EH (cell line): ENCODE measurements at places on chromosomes 1 and 21.
A peak's percentile ranks its signal among the peaks of the same experiment; 100 is the strongest.

DNA sequence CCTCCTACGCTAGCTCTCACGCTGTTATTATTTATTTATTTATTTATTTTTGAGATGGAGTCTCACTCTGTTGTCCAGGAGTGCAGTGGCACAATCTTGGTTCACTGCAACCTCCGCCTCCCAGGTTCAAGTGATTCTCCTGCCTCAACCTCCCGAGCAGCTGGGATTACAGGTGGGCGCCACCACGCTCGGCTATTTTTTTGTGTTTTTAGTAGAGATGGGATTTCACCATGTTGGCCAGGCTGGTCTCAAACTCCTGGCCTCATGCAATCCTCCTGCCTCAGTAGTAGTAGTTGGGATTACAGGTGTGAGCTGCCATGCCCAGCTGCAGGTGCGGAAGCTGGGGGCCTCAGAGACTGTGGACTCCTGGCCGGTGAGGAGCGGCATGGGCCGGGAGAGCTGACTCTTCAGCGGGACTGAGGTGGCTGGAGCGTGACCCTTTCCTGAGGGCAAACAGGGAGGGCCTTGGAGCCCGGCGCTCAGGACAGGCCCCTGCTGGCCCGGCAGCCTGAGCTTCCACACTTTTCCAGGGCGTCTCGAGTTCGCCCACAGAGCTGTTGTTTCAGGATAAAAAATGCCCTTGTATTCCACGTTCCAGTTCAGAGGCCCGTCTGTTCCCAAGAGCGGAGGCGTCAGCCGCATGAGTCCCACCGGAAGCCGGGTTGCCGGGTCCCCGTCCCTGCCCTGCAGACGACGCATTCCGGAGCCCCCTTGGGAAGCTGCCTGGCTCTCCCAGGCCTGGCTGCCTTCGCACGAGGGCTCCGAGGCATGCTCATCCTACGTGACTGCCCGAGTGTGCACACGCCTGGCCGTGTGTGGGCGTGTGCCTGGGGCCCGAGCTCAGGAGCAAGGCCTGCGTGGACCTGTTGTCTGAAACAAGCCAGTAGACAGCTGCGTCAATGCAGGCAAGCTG, 126.2 kb downstream of the SIK1 start:
- DNase-seq = no peak

DNA sequence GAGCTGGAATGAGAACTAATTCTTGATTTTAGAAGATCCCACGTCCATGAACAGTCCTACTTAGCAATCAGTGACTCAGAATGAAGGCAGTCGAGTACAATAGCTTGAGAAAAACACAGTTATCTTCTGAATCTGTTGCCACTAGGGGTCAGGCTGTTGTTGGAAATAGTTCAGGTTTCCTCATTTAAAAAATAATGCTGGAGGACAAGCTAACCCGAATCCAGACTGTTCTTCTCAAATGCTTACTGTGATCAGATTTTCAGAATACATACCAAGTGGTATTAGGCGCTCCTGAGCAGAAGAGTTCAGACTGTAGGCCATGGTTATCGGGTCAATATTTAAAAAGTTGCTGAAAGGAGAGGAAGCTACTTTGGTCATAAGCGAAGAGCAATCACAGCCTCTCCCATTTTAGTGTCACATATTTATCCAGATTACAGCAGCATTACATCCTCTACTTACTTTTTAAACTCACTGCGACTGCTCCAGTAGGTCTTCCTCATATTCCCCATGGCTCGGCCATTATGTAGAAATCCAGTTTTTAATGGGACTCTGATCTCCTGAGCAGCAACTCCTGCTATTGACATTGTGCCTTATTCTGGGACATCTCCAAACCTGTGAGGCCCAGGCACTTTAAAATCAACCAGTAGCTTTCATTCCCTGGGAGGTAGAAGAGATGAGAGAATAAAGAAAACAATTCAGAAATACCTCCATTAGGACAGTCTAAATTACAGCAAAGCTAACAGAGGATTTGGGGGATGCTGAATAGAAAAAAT, 10.9 kb downstream of the ERRFI1 start:
- DNase-seq = peak; percentile 89

DNA sequence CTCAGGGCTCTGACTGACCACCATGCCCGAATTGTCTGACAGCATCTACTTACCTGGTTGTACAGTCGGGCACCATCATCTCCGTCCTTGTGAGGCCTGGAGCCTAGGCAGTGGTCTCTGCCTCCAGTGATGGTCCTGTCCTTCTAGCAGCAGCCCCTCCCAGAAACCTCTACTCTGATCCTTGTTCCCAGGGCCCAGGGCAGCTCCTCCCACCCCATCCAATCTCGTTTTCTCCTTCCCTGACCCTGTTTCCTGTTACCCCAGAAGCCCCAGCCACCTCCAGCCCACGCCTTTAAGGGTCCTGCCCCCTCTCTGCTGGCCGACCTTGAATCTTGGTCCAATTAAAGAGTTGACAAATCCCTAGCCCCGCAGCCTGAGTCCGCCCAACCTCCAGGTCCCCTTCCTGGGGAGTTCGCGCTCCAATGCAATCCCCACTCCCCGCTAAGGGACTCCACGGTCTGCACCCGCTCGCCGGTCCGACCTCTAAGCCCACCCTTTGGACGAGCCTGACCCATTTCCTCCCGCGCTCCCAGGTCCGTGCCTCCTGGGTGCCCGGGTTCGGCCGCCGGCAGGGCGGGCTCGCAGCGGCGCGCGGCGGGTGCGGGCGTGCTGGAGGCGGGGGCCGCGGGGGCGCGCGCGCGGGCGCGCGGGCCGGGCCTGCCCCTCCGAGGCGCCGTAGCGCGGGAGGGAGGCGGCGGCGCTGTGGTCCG, at the start of gene B4GALT2:
B4GALT2 (plus strand) TSS at position 660 of the 710 bp plus-strand sequence. CDS start 1,951 bp downstream, outside the sequence.
- DNase-seq = peak; percentile 46

GRCh38 chr1:11042995-11043874, 3.8 kb downstream of the MASP2 start:
- DNase-seq = no peak

GRCh38 chr1:172351346-172351745, 69.1 kb upstream of the C1orf105 start:
- peak; percentile 36 for DNase-seq

DNA sequence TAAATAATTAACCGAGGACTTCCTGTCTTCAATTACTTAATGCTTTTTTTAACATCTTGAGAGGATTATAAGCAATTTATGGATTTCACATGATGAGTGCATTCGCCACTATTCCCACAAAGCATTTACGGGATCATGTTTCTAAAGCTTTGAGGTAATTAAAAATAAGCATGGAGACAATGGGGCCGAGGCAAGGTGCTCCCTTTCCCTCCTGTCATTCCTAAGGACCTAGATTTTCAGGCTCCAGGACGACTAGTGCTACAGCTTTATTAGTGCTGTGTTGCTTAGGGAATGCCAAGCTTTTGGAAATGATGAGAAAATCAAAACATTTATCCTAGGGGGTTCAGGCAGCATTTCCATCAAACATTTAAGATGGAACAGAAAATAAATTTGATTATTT, 209.2 kb downstream of the KCTD3 start:
- no peak for DNase-seq

- peak; percentile 48 for DNase-seq
These were observed 58.4 kb downstream of the FHAD1 start for GRCh38 chr1:15305468-15305770.

DNA sequence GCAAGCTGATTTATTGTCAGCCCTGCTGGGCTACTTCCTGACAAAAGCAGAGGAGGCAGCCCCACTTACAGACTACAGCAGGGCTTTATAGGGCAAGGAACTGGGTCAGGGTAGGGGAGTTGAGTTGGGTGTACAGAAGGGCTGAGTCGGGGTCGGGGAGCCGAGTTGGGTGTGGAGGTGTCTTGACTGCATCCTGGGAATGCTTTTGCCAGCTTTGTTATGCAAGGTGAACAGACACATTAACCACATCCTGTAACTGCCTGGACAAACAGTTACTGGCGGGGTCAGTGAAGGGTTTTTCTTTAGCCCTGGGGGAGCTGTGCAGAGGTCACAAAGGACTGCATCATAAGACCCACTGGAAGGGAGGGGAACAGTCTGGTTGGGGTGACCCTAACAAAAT, 39.1 kb upstream of the GBP5 start:
- DNase-seq = no peak

GRCh38 chr1:243748706-243749283, 101.2 kb downstream of the AKT3 start:
- peak; percentile 76 for DNase-seq

DNA sequence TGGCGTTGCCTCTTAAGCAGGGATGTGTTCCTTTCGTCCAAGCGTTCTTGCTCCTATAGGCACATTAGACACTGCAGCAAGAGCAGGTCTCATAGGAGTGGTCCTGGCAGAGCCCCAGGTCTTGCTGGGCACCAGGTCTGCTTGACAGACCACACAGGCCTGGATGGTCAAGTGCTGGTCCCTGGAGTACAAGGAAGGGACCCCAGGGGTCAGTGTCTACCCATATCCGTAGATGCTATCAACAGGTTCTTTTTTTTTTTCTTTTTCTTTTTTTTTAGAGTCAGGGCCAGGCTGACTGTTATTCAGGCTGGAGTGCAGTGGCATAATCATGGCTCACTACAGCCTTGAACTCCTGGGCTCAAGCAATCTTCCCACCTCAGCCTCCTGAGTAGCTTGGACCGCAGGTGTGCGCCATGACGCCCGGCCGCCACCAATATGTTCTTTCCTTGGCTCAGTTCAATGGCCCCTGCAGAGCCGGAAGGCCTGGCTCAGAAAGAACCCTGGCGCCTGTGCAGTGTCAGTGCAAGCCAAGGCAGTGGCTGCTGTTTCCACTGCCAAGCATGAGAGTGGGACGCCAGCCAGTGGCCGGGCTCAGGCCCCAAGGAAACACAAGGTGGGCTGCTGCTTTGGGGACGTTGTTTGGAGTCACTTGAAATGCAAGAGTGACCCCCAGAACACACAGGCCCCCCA, 10.0 kb upstream of the TNFRSF8 start:
- no peak for DNase-seq

- no peak for DNase-seq
These were observed 235.6 kb upstream of the CACYBP start for GRCh38 chr1:174764191-174764590.

GRCh38 chr21:44761747-44762208, 39.8 kb downstream of the UBE2G2 start:
- no peak for DNase-seq

GRCh38 chr1:151852733-151853132, 779 bp downstream of the THEM5 start:
- DNase-seq = no peak

- DNase-seq = no peak
These were observed 165.3 kb upstream of the USP24 start for GRCh38 chr1:55380355-55380970.

DNA sequence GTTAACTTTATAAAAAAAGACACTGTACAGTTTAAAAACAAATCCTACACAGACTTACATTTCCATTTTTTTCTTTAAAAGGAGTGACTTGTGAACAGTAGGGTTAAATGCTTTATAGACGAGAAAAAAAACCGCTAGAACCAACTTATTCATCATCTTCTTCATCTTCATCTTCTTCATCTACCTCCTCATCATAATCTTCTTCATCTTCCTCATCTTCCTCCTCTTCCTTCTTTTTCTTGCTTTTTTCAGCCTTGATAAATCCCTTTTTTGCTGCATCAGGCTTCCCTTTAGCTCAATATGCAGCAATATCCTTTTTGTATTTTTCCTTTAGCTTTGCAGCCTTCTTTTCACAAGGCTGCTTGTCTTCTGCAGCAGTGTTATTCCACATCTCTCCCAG, 22.5 kb downstream of the FMO1 start:
- no peak for DNase-seq

DNA sequence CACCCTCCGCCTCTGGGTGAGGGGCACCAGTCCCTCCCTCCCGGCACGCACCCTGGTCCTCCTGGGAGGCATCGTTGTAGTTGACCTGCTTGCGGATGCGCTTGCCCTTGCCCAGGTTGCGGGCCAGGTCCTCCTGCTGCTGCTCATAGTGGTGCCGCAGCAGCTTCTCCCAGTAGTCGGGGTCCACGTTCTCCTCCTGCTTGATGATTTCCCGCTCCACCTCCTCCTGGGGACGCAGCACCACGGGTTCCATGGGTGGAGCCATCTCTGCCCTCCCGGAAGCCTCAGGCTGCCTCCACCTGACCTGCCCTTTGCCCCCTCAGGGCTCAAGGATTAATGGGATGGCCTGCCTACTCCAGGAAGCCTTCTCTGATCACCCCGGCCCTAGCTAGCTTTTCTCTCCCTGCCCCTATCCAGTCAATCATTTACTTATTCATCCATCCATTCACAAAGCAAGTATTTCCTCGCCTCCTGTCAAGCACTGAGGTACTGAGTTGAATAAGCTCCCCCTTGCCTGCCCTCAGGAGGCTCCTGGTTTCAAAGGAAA, 53.5 kb downstream of the CHD5 start:
- no peak for DNase-seq

DNA sequence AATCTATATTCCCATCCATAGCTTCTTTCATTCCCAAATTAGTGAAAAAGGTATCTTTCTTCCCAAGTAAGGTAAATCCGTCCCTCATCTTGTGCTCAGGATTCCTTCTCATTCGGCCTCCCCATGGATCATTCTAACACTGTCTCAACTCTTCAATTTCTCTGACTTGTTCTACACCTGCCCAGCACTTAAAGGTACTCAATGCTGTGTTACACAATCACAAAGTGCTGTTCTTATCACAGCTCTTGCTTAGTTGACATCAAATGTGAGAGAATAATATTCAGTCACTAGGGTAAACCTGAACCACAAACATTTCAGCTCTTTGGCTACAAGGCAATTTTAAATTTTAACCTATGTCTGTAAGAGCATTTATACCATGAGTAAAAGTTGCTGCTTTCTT, 94.8 kb downstream of the DIRAS3 start:
- DNase-seq = no peak

DNA sequence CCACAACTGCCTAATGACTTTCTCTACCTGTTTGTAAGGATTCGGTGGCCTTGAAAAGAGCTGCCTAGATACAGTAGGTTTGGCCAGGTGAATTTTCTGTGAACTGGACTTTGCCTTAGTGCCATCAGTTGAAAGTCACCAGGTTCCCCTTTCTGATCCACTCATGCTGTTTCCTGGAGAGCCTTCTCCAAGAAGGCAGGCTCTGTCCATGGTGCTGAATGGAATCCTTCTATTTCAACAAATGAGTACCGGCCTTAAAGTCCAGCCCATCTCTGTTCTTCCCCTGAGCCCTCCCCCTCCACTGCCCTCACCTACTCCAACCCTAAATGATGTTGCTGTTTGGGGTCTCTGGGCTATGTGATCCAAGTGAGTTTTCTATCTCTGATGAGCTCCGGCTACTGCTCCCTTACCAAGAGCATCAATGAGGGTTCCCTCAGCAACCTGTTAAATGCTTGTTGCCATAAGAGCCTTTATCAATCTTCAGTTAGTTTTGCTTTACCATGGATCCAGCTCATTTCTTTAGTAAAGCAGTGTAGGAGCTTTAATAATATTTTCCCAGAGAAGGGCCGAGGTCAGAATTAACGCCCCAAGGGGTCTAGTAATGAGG, 500.4 kb downstream of the PTPRU start:
- DNase-seq = peak; percentile 65

- no peak for DNase-seq
These were observed 25.7 kb downstream of the WNT4 start for GRCh38 chr1:22117238-22117637.

DNA sequence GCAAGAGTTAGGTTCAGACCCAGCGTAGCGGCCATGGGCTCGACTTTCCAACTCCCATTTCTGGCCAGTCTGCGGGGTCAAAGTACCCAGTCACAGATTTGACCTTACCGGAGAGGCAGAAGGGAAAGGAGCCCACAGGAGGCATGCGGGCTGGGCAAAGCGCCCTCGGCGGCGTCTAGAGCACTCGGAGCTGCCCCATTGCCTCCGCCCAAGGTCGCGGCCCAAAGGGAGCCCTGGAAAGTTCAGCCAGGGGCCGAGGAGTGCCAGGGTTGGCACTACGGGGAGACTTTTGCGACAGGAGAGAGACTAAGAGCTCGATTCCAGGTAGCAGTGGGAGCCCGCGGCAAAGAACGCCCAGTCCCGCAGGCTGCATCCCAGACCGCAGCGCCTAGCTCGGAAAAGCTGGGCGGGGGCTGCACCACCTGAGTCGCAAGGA, 896 bp downstream of the KANK4 start:
- no peak for DNase-seq
